ENCODE measurements at places on chromosomes 3 and 15.

- no peak for DNase-seq
Observed at GRCh38 chr15:80424381-80424780, 20.2 kb downstream of the ARNT2 start.

- DNase-seq = no peak
Observed at GRCh38 chr15:96350934-96351724, 20.6 kb downstream of the NR2F2 start.

GRCh38 chr3:36696799-36697198 lies 67.6 kb downstream of the DCLK3 start:
- DNase-seq = no peak

DNA sequence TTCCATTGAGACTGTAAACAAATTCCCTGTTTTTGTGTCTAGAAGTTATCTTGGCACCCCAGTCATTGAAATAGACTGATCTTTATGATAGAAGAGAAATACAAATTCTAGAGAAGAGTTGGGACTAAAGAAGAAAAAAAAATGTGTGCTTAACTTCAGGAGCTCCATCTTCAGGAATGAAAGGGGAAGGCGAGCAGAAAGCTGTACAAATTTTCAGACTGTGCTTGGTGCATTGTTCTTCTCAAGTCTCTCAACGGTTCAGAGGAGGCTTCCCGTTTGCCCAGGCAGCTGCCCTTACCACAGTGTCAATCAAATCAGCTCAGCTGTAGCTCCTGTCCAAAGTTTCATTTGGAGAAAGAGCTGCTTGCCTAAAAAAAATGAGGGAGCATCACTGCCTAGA lies 41.7 kb downstream of the OXSM start:
- DNase-seq = no peak

DNA sequence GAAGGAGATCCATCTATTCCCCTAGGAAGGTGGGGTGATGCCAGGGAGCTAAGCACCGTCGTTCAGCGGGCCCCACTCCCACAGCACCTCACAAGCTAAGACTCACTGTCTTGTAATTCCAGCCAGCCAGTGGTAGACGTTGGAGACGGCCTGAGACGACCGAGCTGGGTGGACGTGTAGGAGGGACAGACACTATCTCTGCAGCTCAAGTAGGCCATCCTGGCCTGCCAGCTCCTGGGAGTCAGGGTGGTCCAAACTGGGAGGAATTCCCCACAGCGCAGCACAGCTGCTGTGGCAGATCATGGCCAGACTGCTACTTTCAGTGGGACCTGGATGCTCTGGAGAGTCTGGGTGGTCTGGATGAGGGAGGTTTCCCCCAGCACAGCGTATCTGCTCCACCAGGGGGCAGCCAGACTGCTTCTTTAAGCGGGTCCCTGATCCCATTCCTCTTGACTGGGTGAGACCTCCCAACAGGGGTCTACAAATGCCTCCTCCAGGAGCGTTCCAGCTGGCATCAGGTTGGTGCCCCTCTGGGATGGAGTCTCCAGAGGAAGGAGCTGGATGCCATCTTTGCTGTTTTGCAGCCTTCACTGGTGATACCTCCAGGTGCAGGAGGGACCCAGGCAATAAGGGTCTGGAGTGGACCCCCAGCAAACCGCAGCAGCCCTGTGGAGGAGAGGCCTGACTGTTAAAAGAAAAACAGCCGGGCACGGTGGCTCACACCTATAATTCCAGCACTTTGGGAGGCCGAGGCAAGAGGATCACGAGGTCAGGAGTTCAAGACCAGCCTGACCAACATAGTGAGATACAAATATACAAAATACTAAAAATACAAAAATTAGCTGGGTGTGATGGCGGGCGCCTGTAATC lies 27.6 kb downstream of the GNB5 start:
- DNase-seq = no peak

DNA sequence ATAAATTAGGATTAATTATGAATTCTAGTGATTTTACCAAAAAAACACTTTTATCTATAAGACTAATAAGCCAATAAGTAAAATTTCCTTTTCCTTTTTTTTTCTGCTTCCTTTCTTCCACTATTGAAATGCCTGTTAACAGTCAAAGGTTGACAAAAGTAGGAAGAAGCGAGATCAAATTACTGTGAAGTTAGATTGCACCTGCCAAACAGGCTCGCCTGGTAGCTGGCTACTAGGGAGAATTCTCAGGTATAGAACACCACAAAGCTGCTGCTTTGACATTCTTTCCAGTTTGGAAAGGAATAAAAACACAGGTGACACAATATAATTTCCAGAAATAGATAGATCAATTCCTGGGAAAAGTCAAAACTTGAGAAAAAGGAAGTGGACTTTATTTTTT lies 749.0 kb downstream of the NSUN3 start:
- no peak for DNase-seq

- no peak for DNase-seq
Observed at GRCh38 chr3:128320551-128321340, 145.9 kb downstream of the DNAJB8 start.

DNA sequence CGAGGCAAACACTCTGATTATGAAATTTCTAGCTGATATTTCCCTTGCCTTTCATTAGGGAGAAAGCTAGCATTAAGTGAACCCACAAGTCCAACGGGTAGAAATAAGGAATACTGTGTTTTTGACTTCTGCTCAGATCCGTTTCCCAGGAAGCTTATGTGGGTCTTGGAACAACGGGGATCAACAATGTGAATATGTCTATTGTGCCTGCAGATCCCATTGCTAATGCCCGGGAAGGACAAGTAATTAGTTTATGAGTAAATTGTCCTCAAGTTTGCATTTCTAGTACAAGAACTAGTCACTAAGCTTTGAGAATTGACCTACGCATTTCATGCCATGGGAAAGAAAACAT lies 236.4 kb downstream of the UACA start:
- no peak for DNase-seq

DNA sequence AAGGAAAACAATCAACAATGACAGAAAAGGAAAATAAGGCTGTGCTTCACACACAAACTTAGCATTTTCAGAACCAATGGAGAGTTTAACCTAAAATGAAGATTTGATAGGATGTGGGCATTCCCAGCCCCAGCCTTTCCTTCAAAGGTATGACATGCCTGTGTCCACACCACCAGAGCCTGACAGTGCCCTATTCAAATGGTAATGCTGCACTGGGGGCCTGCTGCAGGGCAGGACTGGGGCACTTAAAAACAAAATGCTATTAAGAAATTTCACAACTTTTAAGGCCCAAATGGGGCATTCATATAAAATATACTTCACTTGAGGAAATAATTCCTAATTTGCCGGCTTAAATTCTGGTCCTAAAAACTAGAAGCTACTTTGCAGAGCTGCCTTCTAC lies 30.9 kb upstream of the TKT start:
- no peak for DNase-seq

DNA sequence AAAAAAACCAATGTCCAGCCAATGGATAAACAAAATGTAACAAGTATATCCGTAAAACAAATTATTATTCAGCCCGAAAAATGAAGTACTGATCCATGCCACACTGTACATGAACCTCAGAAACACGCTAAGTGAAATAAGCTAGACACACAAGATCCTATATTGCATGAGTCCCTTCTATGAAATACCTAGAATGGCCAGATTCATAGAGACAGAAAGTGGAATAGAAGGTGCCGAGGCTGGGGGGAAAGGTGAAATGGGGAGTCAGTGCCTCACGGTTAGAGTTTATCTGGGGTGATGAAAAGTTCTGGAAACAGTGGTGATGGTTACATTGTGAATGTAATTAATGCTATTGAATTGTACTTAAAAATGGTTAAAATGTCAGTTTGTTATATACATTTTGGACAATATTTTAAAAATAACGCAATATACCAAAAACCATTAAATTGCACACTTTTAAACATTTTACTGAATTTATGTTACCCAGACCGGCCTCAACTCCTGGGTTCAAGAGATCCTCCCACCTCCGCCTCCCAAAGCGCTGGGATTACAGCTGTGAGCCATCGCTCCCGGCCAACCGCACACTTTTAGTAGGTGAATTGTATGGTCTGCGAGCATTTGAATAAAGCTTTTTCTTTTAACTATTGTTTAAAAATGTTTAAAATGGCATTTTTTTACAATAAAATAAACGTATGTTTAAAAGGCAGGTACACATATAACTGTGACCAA lies 2.1 kb downstream of the RNF168 start:
- DNase-seq = no peak

- no peak for DNase-seq
Observed at GRCh38 chr3:10391391-10391790, 70.5 kb upstream of the SEC13 start.

- no peak for DNase-seq
Observed at GRCh38 chr3:112770951-112771350, 75.7 kb downstream of the CD200R1L start.

DNA sequence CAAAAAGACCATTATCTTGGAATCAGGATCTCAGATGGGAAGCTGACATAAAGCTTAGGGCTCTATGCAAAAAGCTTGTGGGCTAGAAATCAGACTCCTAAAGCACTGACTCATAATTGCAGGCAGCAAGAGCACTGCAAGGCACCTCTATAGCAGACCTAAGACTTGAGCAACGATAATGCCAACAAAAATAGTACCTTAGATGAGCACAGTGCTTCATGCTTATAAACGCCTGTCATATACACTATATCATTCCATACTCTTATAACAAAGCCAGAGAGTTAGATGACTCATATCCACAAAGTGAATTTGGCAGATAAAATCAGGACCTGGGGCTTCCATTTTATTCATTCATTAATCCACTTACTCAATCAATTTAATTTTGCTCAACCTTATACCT lies 560.8 kb downstream of the MCTP2 start:
- no peak for DNase-seq

DNA sequence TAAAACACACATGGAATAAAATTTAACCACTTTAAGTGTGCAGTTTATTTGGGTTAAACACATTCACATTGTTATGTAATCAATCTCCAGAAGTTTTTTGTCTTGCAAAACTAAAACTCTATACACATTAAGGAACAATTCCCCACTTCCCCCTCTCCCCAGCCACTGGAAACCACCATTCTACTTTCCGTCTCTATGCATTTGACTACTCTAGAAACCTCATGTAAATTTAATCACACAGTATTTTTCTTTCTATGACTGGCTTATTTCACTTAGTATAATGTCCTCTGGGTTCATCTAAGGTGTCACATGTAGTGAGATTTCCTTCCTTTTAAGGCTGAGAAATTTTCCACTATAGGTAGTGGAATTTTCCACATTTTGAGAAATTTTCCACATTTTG lies 568.7 kb upstream of the UBE2E2 start:
- no peak for DNase-seq

DNA sequence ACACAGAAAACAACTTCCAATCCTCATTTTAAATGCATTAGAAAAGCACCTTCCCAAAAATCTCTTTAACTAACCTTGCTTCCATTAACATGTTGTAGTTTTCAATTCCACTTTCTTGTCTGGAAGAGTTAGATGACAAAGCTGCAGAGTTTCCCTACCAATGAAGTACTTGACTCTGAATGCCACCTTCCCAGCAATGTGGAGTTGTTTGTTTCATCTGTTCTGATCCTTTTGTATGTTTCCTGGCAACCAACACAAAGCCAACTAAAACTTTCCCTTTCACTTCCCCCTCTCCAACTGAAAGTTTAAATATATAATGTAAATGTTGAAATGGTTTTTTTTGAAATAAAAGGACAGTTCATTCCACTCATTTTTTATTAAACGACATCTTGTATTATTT lies at the start of gene WDR49:
Gene WDR49 (minus strand): TSS at position 183 of the 400 bp plus-strand sequence. CDS start 517 bp downstream, outside the sequence.
- DNase-seq = no peak

DNA sequence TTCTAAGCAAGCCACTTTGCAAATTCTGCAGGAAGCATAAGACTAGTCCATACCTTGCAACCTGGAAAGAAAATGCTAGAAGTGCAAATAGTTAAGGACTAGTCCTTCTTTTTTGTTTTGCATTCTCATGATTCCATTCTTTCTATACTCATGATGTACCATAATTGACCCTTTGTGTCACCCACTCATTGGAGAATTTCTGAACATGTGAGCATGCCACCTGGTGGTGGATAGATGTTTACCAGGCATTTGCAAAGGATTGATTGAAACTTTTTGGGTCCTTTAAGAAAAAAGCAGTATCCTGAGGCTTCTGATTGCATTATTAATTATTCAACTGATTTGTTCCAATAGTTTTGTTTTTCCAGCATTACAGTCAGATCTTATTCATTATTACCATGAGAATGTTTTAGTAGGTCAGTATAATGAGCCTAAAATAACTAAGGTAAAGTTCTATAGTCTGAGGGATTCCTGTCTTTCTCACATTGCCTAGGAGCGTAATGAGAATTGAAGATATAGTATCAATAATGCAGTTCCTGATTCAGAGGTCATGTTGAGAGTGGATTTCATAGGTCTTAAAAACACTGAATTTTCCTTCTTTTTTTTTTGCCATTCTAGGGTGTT lies 20.2 kb upstream of the DIPK2A start:
- DNase-seq = no peak

- DNase-seq = no peak
Observed at GRCh38 chr15:39285071-39285470, 295.8 kb upstream of the THBS1 start.

DNA sequence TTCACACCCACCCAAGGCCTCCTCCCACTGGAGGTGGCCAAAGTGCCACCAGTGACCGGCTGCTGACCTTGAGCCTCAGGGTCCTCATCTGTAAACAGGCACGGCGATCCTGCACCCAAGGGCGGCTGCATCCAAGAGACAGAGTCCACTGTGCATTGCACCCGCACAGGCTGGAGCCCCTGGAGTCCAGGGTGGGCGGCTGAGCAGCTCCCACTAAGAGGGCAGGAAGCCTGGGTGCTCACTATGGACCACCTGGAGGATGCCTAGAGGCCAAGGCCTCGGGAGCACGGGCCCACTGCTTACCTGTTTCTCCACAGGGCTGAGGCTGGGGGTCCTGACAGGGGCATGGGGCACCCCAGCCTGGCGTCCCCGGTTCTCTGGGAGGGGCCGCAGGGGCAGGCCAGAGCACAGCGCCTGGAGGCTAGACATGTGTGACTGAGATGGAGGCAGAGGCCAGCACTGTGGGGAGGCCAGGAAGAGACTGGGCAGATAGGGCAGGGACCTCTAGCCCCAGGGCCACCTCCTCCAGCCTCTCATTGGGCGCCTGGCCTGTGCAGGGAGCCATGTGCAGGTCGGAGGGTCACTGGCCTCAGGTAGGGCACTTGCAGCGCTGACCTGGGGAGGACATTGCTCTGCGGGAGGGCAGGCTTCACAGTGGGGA lies at the start of gene UROC1:
Gene UROC1 (minus strand): TSS at position 483 of the 661 bp plus-strand sequence. CDS start 54 bp downstream, at position 429.
- no peak for DNase-seq

DNA sequence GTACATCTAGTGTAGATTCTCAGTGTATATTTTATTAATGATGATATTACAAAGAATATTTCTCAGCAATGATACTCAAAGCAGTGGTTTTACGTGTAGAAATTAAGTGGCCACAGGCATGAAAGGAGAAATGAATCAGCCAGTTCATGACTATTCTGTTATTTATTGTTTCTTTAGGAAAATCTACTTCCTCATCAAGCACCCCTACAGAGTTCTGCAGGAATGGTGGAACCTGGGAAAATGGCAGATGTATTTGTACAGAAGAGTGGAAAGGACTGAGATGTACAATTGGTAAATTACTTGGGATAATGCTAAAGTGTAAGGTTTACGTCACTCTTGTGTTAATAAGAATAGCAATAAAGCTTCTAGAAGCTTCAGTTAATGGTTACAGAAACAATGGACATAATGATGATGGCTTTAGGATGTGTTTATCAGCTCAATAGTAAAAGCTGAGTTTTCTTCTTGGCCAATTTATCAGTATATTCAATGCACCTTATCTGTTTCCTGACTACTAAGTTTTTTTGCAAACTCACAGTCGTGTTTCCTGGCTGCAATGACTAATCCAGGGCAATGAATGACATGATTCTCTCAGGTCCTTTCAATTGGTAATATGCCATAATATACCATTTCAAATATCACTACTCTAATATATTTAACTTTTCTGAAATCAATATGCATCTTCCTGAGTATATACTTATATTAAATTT lies 20.2 kb downstream of the ADGRG7 start:
- DNase-seq = no peak

- DNase-seq = no peak
Observed at GRCh38 chr3:128073807-128074206, 21.6 kb downstream of the SEC61A1 start.

All from stimulated activated effector memory CD8-positive, alpha-beta T cell treated with anti-CD3 and anti-CD28 coated beads, Interleukin-12 subunit alpha, Interleukin-12 subunit beta, amount 100 ng/mL, for 72 hours (primary cell).